ENCODE measurements at places on chromosomes 1 and 21.

GRCh38 chr21:45082736-45083135 lies 8.4 kb downstream of the ADARB1 start:
- no peak for DNase-seq

DNA sequence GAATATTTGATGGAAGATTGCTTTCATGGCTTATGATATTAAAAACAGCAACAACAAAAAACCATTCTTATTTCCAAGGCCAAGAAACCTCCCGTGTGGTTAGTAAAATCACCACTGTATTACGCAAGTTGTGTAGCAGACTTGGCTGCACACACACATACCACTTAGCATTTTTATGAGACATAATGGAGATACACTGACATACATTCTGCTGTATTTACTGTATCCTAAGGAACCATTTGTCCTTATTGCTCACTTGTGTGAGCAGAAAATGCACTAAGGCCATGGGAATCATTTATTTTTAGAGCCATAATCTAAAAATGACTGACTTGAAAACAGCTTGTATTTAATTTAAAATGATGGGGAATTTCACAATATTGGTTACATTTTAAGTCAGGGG lies 584 bp upstream of the C1orf141 start:
- peak; percentile 75 for DNase-seq

GRCh38 chr1:204091066-204091465 lies 18.2 kb downstream of the SOX13 start:
- DNase-seq: no peak

DNA sequence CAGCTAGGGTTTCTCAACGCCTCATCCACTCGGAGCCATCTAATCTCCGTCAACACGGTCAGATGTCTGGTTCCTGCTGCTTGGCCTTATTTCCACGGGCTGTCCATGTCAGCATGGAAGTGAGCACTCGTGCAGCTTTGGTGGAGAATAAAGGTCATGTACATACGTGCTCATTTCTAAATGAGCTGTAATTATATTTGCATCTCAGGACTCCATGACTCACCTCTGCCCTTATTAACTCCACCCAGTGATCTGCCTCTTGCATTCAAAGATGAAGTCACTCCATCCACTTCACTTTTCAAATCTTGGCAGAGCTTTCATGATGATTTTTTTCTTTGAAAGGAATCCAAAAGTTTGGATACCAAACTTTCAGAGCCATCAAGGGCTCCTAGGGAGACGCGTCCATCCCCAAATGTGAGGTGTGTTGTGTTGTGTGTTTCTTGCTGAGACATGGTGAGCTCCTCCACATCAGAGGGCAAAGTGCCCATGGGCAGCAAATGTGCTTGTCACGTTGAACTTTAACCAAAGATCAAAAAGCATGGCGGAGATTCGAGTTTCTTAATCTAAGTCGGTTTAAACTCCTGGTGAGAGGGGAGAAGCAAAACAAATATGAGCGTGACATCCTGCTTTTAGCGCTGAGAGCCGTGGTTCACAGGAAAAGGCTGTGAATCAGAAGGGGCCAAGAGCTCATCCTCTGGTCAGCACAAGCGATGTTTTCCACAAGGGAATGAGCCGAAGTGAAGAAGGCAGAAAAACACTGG lies 68.6 kb upstream of the ERRFI1 start:
- DNase-seq: peak; percentile 70

DNA sequence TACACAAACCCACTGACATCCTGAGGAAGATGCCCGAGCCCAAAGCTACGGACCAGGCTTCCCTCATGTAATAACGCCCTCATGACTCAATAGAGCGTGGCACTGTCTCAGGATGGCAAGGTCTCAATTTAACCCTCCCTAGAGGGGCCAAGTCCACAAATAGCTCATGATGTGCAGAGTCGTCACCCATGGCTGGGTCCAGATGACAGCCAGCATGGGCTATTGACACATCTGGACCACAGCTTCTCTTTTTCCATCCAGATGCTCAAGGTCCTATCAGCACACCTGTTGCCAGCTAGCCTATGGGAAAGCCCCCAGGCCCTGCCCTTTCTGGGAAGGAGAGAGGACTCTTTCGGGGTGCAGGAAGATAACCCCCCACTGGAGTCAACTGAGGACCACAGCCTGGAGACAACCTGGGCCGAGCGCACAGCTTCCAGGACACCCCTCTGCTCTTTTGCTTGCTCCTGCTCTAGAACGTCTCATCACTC lies 2.8 kb downstream of the LAPTM5 start:
- no peak for DNase-seq

DNA sequence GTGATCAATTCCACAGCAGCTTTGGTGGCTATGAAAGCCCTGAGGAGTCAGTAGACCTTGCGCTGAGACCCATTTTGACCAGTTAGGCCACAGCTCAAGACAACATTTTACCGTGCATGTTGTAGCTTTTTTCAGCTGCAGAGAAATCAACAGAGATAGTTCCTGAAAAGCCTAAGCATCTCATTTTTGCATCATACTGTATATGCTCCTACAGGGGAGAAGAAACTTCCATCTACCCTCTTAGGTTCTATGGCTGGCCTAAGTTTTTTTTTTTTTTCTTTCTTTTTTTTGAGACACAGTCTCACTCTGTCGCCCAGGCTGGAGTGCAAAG lies 24.8 kb upstream of the EYA3 start:
- DNase-seq: no peak

- no peak for DNase-seq
Observed at GRCh38 chr1:24315391-24315790, 3.8 kb upstream of the GRHL3 start.

DNA sequence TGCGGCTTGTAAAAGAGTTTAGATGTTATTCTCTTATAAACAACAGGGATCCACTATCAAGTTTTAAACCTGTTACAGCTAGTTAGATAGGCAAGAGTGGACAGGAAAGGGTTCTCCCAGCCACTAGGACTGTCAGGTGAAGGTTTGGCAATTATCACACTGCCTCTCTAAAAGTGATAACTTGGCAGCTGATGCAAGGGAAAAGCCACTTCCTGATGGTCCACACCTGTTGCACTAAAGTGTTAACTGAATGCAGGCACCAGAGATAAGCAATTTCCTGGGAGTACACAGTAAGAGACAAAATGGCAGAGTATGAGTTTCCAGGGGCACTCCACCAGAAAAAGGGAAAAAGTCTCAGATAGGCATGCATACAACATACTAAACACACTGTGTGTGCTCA lies 99.4 kb downstream of the VAV3 start:
- DNase-seq: no peak

GRCh38 chr1:31961536-31961935 lies 23.4 kb upstream of the PTP4A2 start:
- DNase-seq: no peak

All from astrocyte of the cerebellum (primary cell).